Caudate nucleus (tissue), 63 donors: ENCODE measurements at places on chromosomes 12 and 14.

GRCh38 chr12:75568393-75568792, 57.0 kb upstream of the KRR1 start:
- no peak for DNase-seq

DNA sequence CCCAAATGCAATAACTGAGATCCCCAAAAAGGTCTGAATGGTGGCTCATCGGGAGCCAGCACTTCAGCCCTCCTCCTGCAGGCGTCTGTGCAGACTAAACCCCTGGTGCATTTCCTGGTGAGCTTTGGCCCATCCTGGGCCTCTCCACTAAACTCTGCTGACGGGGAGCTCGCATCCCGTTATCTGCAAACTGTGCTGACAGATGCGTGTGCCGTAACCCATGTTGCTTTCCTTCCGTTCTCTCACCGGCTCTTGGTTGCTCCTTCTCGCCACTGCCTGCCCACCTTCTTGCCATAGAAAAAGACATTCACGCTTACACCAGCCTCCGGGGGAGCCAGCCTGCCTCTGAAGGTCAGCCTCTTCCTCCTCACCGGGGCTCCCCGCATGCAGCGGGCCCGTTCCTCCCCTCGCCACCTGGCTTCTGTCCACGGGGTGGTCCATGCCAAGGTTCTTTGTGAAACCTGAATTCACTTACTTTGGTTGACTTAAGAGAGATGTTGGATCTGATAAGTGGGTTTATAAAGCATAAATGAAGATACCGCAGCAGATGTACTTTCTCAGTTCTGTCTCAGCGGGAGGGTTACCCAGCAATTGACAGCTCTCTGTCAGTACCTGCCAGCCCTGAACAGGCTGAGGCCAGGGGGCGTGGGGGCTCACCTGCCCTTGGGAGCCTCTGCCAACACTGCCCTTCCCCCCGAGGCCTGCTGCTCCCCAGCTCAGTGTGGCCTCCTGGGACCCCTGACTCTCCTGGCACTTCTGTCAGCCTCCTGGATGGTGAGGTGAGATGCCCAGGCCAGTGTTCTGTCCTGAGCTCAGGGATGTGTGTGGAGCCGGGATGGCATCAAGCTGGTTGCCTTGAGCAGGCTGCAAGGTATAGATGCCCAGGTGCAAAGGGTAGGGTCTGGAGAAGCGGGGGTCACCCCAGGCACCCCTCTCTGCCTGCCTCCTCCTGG, 14.2 kb downstream of the ZFYVE21 start:
- no peak for DNase-seq

- no peak for DNase-seq
These were observed 114.5 kb downstream of the RAD51B start for GRCh38 chr14:67934087-67934486.

GRCh38 chr12:89351489-89352241, 636 bp downstream of the DUSP6 start:
- no peak for DNase-seq

DNA sequence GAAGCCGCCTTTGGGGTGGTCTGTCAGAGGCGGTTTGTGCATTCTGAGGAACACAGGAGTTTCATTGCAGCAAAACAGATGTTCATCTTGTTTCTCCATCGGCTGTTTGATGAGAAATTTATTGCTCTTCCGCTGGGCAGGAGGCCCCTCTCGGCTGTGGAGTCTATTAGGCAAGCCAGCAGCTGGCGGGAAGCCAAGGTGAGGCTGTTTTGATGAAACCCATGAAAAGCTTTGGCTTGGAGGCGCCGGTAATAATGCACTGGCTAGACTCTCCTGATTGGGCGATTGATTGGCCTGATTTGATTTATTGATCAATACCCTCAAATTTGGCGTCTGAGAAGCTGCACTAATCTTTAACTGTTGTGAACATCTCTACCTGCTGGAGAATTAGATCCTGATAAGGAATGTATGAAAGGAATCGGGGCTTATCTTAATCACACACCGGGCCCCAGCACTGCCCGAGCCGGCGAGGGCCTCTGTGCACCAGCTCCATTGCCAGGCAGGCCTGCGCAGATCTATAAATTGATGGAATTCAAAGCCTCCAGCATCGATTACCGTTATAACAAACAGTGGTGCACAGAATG, 187.7 kb downstream of the PHETA1 start:
- no peak for DNase-seq
